Stimulated activated CD4-positive, alpha-beta T cell treated with anti-CD3 and anti-CD28 coated beads, Interleukin-2, amount 100 ng/mL, for 24 hours (primary cell): ENCODE measurements at places on chromosomes 2 and 18.

DNA sequence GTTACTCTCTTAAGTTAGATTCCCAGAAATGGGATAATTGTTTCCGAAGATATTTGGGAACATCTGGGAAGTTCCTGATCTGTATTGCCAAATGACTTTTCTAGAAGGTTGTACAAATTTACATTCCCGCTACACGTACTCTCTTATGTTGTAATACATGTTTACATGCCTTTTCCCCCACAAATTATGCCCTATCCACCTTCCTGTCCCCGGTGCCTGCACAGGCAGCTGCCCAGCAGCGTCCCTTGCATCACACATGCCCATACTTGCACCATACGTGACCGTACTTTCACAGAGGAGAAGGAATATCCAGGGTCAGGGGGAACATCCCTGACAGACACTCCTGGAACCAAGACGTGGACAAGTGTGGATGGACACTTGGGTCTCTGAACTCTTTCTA is 24.2 kb upstream of the KLF11 start:
- DNase-seq: no peak

GRCh38 chr2:230687498-230687897 is 25.1 kb upstream of the CAB39 start:
- no peak for DNase-seq

GRCh38 chr2:235639428-235639773 is 145.6 kb downstream of the AGAP1 start:
- no peak for DNase-seq

GRCh38 chr18:35513181-35513936 is 15.6 kb upstream of the INO80C start:
- no peak for DNase-seq

DNA sequence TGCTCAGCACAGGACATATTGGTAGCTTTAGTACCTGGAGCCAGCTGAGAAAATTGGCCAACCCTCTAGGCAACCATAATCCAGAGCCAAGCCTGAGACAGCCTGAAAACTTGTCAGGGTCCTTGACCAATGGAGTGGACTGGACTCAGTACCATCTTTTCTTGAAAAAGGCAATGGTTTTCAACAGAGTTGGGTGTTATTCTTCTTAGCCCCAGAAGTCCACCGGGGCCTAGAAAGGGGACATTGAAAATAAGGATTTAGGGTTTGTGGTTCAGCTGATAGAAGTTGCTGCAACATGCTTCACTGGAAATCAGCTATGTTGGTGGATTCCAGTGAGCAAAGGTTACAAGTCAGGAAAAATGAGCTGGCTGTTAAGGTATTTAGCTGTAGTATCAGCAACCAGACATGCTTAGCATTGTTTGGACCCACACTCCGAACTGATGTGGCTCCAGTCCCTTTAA is 22.1 kb upstream of the CNOT11 start:
- no peak for DNase-seq

- DNase-seq: no peak
Observed at GRCh38 chr2:42951263-42951938, 159.0 kb upstream of the HAAO start.

DNA sequence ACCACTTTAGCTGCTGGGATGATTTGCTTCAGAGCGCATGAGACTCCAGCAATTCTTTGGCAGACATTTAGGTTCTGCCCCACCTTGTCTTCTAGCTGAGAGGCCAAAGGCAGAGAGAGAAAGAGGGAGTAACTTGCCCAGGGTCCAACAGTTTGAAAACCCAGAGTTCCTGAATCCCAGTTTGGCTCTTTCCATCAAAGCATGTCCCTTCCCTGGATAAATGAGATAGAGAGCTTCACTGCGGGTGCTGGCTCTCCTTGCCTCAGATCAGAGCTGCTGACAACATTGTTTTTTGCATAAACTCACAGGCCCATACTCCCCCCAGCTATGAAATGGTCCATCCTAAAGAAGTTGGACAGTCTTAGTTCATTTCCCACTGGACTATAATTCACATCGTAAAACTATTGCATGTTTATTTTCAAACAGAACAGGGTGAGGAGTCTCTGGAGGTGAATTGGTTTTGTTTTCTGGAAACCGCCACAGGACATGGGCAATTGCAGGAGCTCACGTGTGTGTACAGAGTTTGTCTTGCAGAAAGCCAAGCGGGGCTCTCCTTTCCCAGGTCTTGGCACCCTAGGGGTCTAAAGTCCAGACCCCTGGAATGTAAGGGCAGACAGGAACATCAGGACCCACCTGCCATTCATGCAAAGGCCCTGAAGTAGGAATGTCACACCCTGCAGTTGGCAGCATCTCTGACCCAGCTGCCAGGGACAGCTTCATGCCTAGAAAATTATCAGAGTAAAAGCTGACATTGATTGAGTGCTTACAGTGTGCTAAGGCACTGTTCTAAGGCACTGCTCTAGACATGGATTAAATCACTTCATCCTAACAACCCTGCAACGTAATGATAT is 25.0 kb upstream of the SLC14A2 start:
- no peak for DNase-seq

GRCh38 chr2:187549193-187549592 is 5.0 kb downstream of the TFPI start:
- DNase-seq: no peak

DNA sequence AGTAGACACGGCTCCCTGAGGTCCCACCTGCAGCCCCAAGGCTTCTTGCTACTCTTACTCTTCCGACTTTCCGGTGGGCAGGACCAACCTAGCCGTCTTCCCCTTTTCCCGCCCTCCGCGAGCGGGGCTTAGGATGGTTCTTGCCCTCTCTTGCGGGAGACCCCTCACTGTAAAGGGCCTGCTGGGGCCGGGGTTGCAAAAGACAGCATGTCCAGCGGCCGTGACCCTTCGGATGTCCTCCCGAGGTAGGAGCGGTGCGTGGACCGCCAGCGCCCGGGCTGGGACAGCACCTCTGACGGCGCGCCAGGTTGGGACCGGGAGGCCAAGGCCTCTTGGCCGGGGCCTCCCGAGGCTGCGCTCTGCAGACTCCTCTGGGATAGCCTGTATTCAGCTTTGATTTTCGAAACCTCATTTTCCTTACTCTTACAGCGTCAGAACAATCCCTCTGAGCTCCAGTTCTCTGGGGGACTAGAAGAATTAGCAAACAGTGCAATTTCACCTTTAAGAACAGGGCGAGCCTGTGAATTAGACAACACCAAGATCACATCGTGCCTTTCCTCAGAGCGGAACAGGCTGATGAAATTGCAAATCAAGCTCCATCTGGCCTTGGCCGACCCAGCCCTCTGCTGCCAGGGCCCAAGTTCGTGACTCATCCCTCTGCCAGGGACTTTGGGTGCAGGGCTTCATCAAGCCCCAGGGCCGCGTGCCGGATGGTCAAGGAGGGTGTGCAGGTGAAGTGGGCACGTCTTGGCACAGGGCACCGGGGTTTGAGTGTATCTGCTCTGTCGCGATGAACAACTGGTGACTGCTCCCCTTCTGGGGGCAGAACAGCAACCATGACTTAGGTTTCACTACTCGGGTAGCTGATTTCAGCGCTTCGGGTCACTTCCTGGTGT is 777 bp downstream of the MOCOS start:
- DNase-seq: no peak

GRCh38 chr18:44598514-44598913 is 82.2 kb upstream of the SETBP1 start:
- no peak for DNase-seq

DNA sequence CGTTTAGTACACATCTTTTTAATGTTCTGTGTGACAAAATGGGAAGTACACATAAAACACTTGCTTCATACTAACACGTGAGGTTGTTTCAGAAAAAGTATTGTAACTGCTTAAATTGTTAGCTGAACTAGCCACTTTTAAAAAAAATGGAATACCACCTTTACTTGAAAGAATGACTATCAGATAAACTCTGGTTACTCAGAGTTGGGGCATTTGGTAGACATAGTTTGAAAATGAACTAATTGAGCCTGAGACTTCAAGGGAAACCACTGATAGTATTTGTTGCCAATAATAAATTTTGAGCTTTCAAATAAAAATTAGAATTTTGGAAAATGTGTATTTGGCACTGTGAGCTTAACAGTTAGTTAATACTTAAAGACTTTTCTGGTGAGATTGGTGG is 103.0 kb upstream of the FBXO11 start:
- DNase-seq: no peak

DNA sequence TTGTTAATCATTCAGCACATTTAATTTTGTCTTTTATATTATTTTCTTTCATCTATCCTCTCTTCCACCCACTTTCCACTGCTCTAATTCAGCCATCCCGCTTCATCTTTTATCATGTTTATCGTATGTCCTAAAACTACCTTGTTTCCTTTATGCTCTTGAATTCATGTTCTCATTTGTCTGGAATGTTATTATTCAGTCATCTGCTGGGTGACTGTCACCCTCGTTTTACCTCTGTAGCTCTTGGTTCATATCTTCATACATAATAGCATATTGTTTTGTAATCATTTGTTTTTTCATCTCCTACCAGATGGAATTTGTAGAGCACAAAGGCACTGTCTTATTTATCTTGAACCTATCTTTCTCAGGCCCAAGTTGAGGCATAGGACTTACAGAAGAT is 37.0 kb downstream of the SMCHD1 start:
- no peak for DNase-seq

- DNase-seq: no peak
Observed at GRCh38 chr2:46989491-46990230, 74.1 kb upstream of the MCFD2 start.

DNA sequence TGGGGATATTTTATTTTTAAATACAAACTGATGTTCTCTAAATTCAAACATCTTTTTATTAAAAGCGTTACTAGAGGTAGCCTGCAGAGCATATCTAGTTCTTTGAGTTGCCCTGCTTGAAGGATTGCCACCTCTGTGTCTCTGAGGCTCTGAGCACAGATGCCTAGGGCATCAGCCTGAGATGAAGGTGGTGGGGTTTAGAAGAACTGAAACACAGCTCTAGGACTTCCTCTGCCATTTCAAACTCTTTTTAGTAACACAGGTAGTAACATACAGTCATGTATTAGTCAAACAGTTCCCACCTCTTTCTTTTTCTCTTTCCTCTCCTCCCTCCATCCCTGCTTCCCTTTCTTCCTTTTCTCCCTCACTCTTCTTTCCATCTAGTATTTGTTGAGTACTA is 57.6 kb downstream of the TTC21B start:
- DNase-seq: no peak

DNA sequence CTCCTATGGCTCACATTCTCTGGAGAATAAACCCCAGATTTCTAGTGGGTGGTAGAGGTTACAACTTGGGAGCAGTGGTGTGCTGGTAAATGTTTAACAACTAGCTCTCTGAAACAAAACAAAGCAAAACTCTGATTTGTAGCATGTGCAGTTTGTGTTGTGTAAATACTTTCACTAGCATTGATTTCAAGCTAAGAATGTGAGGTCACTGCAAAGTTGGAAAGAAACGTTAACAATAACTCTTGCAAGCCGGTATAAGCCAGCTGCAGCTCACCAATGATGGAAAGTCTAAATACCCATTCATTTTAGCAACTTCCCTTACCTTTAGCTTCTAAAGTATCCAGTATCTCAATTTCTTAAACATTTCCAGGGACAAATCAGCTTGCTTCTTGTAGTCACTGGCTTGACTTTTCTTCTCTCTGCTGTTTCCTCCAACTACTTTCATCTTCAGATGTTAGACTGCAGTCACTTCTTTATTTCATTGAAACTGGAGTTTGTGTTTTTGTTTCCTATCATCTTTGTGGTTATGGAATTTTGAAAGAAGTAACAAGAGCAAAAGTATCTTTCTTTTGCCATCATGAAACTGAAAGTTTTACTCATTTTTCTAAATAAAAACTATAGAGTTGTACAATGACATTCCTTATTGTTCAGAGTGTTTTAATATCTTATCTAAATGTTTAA is 140.2 kb downstream of the PLCL1 start:
- DNase-seq: no peak

- DNase-seq: no peak
Observed at GRCh38 chr2:81396417-81397019, 1092.0 kb upstream of the LRRTM1 start.

GRCh38 chr18:12254136-12254819 is at the start of gene CIDEA:
CIDEA (plus strand) TSS chr18:12254361; CDS start chr18:12254384, 23 bp downstream.
- no peak for DNase-seq

DNA sequence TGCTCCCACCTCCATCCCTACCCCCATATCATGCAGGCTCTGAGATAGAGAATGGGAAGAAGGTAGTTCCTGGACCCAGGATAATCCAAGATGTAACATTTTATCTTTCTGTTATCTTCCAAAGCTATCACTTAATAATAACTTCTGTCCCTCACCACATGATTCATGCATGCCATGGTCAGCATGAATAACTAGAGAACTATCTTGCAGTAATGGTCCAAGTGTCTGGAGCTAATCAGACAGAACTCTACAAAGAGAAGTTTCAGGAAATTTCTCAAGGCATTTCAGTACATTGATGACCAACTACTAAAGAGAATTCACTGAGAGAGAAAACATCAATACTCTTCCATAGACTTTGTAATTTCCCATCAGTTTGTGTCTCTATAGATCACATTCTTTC is 1469.7 kb upstream of the PIK3C3 start:
- DNase-seq: no peak

- no peak for DNase-seq
Observed at GRCh38 chr2:177161741-177162460, 50.7 kb upstream of the HNRNPA3 start.

DNA sequence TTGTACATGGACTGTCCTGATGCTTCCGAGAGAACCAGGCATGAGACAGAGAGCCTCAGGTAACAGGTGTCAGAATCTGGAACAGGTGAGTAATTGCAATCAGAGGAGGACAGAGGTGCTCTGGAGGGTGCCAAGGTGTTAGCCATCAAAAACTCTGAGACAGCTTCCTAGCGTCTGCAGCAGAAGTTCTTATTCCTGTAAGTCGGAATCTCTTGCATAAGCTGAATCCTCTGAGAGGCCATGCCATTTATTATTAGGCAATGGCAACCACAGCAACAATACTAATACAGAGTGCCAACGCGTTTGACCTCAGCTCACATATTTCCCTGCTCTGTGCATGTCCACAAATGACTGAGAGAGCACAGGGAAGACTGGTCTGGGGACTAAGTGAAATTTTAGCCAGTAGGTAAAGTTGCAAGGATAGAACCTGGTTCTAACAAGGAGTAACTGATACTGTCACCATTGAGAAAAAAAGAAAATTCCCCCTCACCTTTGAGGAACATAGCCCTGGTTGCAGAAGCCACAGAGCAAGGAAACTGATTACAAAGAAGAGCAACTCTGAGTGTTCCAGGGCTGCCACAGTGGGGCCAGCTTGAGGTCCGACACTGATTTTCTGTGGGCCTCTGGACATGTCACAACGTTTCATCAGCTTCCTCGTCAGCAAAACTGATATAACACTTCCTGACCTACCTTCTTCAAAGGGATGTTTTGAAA is 55.1 kb upstream of the ACSL3 start:
- DNase-seq: no peak

DNA sequence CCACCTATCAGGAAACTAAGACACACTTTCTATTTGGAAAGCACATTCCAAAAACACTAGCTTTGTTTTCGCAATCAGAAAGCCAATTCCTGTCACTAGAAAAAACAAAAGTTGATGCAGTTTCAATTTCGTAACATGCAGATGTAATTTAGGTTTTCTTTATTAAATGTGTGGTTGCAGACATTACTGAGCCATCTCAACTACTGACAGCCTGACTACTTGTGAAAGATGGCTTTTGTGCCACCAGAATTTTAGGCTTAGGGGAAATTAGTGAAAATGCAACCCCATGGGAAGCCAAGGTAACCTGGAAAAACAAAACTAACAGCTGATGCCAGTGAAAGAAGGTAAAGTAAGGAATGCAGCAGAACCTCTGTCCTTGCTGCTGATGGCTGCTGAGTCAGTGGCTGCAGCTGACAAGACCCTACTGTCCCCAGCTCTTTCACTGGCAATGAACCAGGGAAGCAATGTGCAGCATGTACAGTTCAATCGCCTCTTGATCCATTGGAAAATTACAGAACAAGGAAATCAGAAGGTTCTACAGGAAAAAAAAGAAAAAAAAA is 34.9 kb downstream of the FEZ2 start:
- DNase-seq: no peak
